ENCODE measurements at places on chromosomes 7 and 10.

DNA sequence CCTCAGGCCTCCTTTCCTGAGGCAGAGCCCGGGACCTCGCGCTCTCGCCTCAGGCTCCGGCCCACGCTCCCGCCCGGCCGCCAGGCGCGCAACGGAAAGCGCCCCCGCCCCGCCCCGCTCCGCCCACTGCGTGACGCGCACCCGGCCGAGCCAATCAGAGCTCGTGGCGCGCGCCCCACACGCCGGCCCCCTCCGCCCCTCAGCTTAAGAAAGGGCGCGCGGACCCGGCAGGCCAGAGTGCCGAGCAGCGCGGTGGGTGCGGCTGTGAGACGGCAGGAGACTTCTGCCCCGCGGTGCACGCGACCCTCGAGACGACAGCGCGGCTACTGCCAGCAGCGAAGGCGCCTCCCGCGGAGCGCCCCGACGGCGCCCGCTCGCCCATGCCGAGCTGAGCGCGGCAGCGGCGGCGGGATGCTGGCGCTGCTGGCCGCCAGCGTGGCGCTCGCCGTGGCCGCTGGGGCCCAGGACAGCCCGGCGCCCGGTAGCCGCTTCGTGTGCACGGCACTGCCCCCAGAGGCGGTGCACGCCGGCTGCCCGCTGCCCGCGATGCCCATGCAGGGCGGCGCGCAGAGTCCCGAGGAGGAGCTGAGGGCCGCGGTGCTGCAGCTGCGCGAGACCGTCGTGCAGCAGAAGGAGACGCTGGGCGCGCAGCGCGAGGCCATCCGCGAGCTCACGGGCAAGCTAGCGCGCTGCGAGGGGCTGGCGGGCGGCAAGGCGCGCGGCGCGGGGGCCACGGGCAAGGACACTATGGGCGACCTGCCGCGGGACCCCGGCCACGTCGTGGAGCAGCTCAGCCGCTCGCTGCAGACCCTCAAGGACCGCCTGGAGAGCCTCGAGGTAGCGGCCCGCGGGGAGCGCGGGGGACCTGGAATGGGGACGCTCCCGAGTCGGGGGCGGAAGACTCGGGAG lies at the start of gene NPTX2:
TSS of gene NPTX2 (plus strand) at position 235 of the 909 bp plus-strand sequence. CDS start at position 412, 177 bp downstream.
- DNase-seq = no peak

DNA sequence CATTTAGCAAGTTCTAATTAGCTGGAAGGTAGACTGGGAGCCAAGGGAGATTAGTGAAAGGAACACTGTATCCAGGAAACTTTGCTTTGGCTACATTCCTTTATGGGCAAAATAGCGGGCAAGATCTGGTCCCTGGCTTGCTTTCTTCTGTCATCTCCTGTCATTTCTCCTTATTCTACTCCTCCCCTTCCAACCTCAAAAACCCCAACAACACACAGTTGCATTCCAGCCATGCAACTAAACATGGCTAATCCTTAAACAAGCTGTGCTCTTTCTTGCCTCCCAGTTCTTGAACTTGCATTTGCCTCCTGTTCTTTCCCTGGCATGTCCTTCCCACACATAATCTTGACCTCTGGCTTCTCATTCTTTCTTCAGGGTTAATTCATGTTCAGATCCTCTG lies 59.5 kb upstream of the CDCA7L start:
- DNase-seq = no peak

- no peak for DNase-seq
Measured at GRCh38 chr10:89550509-89550908, 15.1 kb upstream of the SLC16A12 start.

GRCh38 chr7:106858618-106859532 lies 6.2 kb upstream of the PIK3CG start:
- DNase-seq = no peak

DNA sequence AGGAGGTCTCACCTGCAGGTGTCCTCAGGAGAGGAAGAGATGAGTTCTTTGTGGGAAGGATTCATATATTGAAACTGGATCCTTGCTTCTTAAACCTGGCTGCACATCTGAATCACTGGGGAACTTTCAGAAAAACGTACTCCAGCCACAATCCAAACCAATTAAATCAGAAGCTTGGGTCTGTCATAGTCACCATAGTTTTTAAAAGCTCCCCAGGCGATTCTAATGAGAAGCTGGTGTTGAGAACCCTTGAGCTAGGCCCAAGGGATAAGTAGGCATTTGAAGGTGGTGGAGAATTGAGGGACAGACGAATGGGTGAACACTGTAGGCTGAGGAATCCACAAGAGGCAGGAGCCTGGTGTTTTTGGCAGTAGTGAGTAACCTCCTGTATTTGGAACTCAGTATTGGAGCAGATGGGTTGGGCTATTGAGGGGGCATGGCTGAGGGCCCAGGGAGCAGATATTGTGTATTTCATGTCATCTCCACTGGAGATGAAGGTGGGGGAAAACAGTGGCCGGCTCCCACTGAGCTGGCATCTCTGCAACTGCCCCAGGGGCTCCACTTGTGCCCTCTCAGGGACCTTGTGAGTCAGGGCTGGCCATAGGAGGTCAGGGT lies 14.5 kb downstream of the ADCYAP1R1 start:
- DNase-seq = no peak

GRCh38 chr10:34918776-34919315 lies 103.8 kb upstream of the PARD3 start:
- no peak for DNase-seq

GRCh38 chr7:44394112-44394447 lies 68.7 kb upstream of the CAMK2B start:
- no peak for DNase-seq

GRCh38 chr10:2933924-2934323 lies 133.4 kb upstream of the PFKP start:
- DNase-seq = no peak

DNA sequence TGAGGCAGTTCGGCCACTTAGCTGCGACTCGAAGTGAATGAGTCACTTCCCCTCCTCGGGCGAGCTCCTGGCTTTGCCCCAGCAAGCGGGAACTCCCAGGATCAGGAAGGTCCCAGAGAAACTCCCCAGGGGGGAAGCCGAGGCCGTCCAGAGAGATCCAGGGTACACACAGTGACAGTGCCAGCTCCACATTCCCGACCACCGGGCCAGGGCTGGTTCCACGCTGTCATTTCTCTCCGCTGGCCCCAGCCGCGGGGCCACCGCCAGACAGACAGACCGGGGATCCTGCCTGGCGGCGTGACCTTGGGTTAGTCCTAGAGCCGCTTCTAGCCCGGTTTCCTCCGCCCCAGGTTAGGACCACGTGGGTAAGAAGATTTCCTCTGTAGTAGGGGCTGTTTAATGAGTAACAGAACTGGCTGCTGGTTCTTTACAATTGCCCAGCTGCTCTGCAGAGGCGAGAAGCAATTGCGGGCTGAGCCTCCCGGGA lies 463 bp upstream of the UPP1 start:
- no peak for DNase-seq

GRCh38 chr10:61452655-61453641 lies at the start of gene TMEM26:
TSS of gene TMEM26 (minus strand) at chr10:61453381. CDS start at chr10:61453081, 300 bp downstream.
- no peak for DNase-seq

GRCh38 chr10:67976292-67977245 lies 92.1 kb downstream of the SIRT1 start:
- no peak for DNase-seq

- DNase-seq = no peak
Measured at GRCh38 chr10:125363791-125364190, 203.4 kb upstream of the CTBP2 start.

GRCh38 chr7:117951285-117951684 lies 78.0 kb upstream of the CTTNBP2 start:
- no peak for DNase-seq

- no peak for DNase-seq
Measured at GRCh38 chr10:98967601-98968000, 268.1 kb downstream of the HPSE2 start.

GRCh38 chr7:135670179-135670578 lies 7.9 kb downstream of the STMP1 start:
- DNase-seq = no peak

GRCh38 chr10:121159670-121160069 lies 308.5 kb downstream of the WDR11 start:
- DNase-seq = no peak

DNA sequence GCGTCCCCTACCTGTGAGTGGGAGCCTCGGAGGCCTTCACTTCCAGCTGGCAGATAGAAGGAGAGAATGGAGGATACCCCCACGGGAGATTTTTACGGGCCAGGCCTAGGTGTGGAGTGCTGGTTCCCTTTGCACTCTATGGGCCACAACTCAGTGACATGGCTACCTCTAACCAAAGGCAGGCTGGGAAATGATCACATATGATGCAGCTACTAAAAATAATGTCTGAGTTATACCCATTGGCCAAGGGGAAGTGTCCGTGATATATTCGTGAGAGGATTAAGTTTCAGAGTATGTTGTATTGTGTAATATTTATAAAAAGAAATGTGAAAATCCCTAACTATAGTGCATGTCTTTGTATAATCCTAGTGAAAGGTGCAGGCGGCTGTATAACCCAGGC lies 13.5 kb upstream of the HIPK2 start:
- DNase-seq = no peak

- DNase-seq = no peak
Measured at GRCh38 chr7:31963569-31964175, 106.5 kb downstream of the PDE1C start.

- no peak for DNase-seq
Measured at GRCh38 chr10:121823993-121824463, 103.8 kb downstream of the ATE1 start.

DNA sequence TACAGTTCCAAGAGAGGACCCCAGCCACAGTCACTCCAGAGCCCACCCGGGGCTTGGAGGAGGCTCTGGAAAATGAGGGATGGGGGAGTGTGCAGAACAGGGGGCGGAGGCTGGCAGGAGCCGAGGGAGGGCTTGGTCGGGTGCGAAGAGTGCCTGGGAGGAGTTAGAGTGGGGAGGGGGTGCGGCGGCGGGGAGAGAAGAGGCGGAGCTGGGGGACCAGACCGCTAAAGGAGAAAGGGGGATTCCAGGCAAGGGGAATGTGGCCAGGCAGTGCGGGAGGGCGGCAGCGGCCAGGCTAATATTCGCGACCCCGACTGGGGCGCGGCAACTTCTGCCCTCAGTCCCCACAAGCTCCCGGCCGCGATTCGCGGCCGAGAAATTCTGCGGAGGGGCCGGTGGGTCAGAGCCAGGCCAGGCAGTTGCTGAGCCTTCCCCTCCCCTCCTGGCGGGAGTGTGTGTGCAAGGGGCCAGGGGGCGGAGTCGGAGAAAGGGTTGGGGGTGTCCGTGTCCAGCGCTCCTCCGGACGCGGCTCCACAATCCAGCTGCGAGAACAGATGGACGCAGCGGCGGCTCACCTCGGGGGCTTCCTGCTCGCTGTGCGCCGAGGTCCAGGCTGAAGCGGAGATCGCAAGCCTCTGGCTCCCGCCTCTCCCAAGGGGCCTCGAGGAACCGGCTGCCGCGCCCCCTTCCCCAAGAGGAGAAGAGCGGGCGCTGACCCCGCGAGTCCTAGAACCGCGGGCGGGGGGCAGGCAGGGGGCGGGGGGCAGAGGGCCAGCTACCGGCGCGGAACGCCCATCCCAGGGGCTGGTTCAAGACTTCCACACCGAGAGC lies 612 bp upstream of the SLC18A3 start:
- DNase-seq = no peak

DNA sequence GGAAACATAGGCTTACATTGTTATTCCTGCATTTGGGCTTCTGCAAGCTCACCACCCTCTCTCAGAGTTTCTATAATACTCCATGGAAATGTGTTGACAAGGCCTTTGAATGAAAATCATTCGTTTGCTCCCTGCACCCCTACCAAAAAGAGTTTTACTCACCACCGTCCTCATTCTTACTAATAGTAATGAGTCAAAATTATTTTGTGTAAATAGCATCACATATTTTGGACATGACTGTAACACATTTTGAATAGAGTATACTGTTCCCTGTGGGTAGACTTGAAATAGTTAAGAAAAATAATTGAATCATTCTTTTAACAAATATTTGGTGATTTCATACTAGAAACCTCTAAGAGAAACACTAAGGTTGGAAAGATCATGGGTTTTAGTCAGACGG lies 84.6 kb downstream of the AKAP9 start:
- no peak for DNase-seq

- no peak for DNase-seq
Measured at GRCh38 chr10:58992830-58993460, 183.5 kb upstream of the PHYHIPL start.

GRCh38 chr10:99374526-99374925 lies 45.4 kb downstream of the CNNM1 start:
- DNase-seq = no peak

- no peak for DNase-seq
Measured at GRCh38 chr7:130891254-130892094, 157.5 kb upstream of the KLF14 start.

GRCh38 chr7:4010061-4010605 lies 672.0 kb upstream of the FOXK1 start:
- DNase-seq = no peak

- DNase-seq = no peak
Measured at GRCh38 chr10:58473976-58474375, 38.7 kb upstream of the BICC1 start.

- no peak for DNase-seq
Measured at GRCh38 chr7:124893140-124893827, 36.3 kb downstream of the POT1 start.

DNA sequence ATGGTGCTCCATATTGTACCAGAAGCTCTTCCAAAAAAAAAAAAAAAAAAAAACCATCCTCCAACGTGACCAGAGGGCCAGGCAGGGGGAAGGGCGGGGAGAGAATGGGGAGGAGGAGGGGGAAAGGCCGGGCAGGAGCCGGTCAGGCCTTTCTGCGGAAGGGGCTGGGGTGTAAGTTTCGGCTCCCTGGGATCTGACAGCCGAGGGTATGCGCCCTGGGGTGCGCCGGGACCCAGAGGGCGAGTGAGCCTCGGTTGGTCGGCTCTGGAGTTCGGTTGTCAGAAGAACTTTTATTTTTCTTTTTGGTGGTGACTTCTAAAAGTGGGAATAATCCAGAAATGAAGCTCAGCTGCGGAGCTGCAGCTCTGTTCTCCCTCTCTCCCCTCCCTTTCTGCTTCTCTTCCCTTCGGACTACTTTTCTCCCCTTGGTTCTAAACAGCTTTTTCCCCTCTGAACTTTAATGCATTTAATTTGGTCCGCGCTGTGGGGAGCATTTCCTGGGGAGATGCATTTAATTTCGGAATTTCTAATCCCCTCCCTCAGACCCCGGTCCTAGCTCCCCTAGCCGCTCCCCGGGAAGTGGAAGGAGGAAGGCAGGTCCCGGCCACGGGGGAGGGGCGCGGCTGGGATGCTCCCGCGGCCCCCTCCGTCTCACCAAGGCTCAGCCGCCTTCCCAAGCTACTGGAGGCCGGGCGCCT lies 3.9 kb upstream of the PAX2 start:
- no peak for DNase-seq

Measured in stimulated activated CD8-positive, alpha-beta memory T cell treated with anti-CD3 and anti-CD28 coated beads, Interleukin-2, amount 100 ng/mL, for 1 hour (primary cell).